ENCODE measurements at places on chromosomes 13 and 19. TPM values are rescaled to one million over a fixed set of nuclear protein-coding genes. Genes with fewer than 3 reads are reported as not detected.
A peak's percentile ranks its signal among the peaks of the same experiment; 100 is the strongest.

GRCh38 chr19:34888091-34888490, 38.6 kb upstream of the ZNF30 start:
- DNase-seq: no peak

GRCh38 chr13:94387047-94387446, 92.4 kb downstream of the DCT start:
- no peak for DNase-seq

DNA sequence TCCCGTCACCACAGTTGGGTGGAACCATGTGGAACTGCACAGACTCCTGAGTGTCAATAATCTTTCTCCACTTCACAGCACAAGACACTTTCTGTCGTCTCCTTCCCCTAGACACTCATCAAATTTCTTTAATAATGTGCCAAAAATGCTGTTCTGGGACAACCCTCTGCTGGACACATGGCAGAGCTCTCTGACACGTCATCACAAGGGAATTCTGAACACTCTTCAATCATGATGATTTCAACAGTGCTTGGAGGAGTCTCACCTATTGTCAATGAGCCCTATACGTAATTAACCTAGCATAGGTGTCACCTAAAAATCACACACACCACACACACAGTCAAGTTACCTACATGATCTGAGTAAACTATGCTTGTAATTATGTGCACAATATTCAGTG, 141.3 kb downstream of the STOML3 start:
- DNase-seq: no peak

DNA sequence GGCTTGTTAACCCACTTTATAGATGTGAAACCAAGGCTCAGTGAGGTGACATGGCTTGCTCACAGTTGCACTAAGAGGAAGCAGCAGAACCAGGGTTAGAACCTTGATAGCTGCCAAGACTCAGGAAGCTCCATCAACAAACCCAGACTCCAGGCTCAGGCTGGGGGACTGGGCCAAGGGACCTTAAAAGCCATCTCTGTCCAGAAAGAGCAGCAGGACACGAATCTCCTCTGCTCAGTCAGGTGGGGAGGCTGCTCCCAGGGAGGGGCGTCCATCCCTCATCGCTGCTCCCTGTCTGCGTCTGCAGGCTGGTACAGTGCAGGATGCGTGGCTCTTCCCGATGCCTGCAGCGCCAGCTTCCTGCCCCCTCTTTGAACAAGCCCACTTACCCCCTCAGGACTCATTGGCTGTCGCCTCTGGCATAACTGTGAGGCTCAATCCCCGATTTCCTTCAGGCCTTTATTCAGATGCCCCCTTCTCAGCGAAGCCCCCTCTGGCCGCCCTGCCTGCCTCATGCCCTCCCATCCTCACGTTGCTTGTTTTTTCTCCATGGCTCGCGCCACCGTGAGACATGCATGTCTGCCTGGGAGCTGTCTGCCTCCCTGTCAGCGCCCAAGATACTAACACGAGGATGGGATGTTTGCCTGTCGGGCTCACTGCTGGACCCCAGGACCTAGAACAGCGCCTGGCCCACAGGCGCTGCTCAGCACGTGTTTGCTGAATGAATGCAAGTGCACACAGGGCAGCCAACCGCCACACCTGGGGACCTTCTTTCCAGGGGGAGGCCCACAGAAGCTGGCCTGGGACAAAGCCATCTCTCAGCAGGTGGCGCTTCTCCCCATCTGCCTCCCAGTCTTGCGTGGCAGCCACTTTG, 21.5 kb downstream of the AKT2 start:
- DNase-seq: no peak

DNA sequence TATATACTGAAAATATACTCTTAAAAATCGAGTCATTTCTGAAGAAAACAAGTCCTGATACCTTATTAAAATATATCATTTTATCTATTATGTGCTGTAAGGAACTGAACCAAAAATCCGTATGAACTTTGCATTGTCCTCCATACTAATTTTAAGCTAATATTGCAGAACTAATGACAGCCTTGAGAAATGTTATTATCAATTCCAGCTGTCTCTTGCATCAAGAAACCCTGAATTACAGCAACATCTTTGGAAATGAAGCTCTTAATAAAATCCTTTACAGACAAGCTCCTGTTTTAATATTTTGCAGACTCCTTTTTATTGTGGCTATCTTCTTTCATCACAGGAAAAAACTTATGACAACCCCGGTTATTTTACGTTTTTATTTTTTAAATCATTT, 1335.3 kb downstream of the EFNB2 start:
- no peak for DNase-seq

DNA sequence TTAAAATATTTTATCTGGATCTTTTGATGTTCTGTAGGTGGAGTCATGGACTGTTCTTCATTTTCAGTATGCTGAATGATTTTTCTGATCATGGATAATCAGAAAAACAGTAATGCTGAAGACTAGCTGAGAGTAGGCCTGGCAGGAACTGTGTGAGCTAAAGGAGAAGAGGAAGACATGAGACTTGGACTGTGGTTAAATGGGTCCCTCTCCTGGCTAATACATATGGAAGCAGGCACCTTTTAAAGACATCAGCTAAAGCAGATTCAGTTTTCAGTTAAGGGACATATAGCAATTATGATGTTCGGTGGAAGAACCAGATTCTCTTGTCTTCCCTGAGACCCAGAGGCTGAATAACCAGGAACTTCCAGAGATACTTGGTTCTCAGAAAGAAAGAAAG, 169.4 kb downstream of the OLFM4 start:
- no peak for DNase-seq

GRCh38 chr19:17997969-17998826, 9.8 kb upstream of the ARRDC2 start:
- DNase-seq: no peak

DNA sequence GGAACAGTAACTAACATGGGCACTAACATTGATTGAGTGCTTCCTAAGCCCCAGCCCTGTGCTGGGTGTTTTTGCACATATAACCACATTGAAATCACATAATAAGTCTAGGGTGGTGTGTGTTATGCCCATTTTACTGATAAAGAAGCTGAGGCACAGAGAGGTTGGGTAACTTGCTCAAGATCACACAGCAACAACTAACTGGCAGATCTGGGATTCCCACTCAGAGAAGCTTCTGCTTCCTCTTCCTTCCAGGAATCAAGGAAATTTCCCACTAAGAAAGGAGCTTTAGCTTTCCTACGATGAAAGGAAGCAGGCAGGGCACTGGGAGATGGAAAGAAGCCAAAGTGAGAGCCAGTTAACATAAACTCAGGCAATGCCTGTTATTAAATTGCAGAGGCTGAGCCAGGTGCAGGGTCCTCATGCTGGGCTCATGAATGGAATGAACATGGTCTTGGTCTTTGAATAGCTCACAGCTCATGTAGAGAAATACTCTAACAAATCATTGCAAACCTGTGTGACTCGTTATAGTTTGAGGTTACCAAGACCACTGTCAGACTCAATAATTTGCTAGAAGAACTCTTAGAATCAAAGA, 10.1 kb downstream of the SSC5D start:
- DNase-seq: no peak

DNA sequence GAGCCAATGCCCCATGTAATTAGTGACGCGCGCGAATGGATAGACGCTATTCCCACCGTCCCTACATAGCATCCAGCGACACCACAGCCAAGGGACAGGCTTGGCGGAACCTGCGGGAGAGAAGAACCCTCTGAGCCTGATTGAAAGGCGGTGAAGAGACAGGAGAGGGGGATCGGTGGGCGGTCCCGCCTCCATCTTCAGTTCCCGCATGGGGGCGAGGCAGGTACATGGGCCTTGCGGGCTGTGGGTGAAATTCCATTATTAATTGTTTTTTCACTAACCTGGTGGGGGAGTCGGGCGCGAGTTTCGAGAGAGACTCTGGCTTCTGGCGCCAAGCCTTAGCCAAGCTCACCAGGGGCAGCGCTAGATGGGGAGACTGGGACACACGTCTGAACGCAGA, 8.4 kb upstream of the TEX101 start:
- DNase-seq: no peak

- no peak for DNase-seq
These were observed 23.6 kb downstream of the SOHLH2 start for GRCh38 chr13:36190771-36191170.

- no peak for DNase-seq
These were observed 314.7 kb downstream of the OLFM4 start for GRCh38 chr13:53343361-53343744.

DNA sequence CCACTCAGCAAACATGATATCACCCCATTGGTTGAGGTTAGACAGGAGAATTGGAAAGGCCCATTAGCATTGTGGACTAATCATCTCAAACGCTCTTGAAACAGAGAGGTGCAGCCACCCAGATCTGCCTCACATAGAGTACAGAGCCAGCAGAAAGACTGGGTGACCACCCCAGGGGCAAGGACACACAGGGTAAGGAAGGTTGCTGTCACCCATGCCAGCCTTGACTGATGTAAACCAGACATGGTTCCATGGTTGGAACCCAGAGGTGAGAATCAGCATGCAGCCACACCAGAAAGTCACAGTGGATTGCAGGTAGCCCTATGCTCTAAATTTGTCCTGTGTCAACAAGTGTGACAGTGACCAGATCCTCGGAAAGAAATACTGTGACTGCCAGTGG, 1268.8 kb downstream of the EFNB2 start:
- DNase-seq: no peak

GRCh38 chr19:36527873-36528193, 238 bp downstream of the ZNF260 start:
- no peak for DNase-seq

DNA sequence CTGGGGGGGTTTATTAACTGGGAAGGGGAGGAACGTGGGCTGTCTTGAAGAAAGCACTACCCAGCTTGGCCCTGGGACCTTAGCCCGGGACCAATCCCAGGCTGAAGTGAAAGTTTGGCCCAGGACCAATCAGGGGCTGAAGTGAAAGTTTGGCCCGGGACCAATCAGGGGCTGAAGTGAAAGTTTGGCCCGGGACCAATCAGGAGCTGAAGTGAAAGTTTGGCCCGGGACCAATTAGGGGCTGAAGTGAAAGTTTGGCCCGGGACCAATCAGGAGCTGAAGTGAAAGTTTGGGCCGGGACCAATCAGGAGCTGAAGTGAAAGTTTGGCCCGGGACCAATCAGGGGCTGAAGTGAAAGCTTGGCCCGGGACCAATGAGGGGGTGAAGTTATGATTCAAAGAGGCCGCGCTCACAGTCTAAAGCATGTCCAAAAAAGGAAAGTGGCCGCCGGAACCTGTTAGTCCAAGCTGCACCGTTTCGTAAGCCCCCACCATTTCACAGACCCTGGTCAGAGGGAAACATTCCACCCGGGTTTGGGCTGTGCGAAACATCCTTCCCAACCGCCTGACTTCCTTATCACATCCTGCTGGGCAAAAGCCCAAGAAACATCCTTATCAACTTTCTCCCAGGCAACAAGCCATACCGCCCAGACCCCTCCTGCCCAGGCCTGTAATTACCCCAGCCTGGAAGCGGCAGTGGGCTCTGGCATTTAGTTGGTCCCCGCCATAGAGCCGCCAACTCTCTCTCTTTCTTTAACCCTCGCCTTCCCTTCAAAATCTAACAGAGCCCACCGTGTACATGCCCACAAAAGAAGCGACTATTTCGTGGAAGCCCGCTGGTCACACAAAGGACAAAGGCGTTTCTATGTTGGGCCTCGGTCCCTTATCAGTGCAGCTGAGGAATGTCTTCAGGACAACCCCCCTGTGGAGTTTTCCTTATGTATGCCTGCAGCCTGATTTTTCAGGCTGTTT, 1.1 kb downstream of the ZNF850 start:
- DNase-seq: peak; percentile 91

DNA sequence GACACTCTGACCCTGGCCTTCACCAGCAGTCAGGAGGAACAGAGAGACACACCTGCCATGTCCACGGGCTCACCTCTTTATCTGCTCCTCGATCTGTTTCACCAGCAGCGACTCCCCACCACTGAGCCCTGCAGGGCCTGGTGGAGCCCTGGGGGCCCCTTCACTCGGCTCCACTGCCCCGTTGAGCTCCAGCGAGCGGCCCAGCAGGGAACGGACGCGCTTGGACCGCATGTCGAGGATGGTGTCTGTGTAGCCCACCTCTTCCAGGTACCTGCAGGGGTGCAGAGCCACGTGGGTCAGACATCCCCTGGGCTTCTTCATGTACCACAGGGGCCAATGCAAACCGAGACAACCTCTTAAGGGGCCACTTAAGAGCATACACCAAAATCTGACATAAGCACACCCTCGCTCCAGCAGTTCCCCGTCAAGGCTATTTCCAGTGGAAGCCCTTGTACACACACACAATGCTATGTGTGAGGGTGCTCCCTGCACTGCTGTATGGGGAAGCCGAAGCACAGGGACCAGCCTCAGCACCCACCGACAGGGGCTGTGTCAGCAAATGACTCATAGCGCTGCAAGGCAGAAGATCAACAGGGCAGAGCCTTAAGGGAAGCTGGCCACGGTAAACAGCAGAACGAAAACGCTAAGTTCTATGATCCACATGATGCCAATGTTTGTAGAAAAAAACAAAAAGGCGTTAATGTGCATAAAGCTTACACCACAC, 12.7 kb upstream of the FKRP start:
- no peak for DNase-seq

GRCh38 chr13:106987427-106987785, 419.5 kb upstream of the ARGLU1 start:
- no peak for DNase-seq

DNA sequence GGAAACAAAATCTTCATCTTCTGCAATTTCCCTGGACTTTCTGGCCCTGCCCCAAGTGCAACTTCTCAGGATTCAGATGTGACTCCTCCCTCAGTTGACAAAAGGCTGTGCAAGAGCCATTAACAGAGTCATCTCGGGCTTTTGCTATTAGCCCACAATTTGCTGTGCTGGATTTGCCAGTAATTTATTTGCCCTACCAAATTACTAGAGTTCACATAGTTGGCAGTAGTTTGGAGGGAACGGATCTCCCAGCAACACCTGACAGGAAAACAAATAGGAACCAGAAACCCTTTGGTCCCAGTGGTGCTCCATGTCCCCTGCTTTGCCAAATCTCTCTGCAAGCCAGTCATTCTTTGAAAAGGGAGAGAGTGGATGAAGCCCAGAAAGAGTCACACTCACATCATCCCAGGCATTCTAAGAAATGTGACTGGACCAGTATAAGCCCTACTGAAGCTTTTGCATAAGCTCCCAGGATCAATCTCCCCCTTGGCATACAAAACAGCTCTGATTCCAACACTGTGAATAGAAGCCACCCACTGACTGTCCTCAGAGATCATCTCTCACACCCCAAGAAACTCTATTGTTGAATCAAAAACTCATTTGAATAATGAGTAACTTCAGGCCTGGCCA, 350.1 kb upstream of the NBEA start:
- DNase-seq: no peak

- DNase-seq: no peak
These were observed 27.1 kb upstream of the PARP4 start for GRCh38 chr13:24539500-24540165.

Gene TPGS1
- 86.6 TPM for total RNA-seq

Gene C2CD4C
- total RNA-seq: 3.7 TPM

Gene RFPL4A
- not detected for total RNA-seq

Gene HRC
- 11.1 TPM for total RNA-seq

Gene IRF3
- 61.7 TPM for total RNA-seq

Gene ZNF470
- total RNA-seq: 7.5 TPM
